ENCODE measurements at places on chromosomes 16 and 17.

DNA sequence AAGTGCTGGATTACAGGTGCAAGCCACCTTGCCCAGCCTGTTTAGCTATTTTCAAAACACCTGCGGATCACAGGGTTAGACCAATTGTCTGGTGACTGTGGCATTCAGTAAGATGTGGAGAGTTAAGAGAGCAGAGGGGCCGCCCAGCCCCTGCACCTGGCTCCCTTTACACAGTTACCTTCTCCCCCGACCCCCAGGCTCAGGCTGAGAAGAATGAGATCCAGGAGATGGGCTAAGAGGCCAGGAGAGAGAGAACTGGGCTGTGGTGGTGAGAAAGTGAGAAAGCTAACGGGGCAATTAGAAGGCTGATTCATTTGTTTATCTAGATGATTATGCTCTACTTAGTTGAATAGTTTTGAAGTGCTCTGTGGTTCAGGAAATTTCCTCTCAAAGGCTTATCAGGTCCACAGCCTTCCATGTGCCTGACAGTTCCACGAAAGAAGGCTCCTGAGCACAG is 67.8 kb upstream of the AXIN2 start:
- no peak for DNase-seq

GRCh38 chr16:55917373-55918160 is 42.4 kb upstream of the CES5A start:
- no peak for DNase-seq

GRCh38 chr16:56896244-56896643 is 31.2 kb downstream of the SLC12A3 start:
- DNase-seq, result no peak

DNA sequence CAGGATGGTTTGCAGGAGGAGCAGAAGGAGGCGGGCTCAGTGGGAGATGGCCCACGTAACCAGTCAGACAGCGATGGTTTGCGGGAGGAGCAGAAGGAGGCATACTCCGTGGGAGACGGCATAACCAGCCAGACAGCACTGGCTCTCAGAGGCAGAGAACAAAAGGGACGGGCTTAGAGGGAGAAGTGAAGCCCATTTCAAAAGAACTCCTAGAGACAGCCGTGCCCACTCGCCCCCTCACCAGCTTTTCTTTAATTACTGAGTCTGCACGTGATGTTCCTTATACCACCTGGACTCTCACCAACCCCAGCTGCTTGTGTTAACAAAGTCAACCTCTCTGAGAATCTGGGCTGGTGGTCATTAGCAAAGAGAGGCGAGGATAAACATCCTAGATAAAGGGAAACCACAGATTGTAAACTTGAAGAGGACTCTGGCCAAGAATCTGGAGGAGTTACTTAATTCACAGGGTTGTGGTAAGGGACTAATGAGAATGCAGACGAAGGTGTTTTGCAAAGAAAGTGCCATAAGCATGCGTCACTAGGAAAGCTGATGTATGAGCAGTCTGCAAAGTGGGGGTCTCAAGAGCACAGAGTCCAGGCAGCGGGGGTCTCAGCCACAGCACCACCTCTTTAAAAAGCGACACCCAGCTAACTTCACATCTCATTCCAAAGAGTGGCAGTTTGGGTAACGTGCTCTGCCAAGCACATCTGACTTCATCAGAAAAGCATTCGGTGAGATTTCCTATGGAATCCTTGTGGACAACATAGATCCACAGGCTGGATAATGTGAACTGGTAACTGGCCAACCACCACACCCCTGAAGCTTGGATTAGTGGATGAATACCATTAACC is 51.7 kb downstream of the NXN start:
- DNase-seq, result no peak

- no peak for DNase-seq
These were observed 2.7 kb upstream of the UNC13D start for GRCh38 chr17:75846692-75847613.

- DNase-seq, result no peak
These were observed 16.0 kb upstream of the TANC2 start for GRCh38 chr17:62950067-62950466.

GRCh38 chr17:72580321-72581127 is 459.7 kb downstream of the SOX9 start:
- no peak for DNase-seq

DNA sequence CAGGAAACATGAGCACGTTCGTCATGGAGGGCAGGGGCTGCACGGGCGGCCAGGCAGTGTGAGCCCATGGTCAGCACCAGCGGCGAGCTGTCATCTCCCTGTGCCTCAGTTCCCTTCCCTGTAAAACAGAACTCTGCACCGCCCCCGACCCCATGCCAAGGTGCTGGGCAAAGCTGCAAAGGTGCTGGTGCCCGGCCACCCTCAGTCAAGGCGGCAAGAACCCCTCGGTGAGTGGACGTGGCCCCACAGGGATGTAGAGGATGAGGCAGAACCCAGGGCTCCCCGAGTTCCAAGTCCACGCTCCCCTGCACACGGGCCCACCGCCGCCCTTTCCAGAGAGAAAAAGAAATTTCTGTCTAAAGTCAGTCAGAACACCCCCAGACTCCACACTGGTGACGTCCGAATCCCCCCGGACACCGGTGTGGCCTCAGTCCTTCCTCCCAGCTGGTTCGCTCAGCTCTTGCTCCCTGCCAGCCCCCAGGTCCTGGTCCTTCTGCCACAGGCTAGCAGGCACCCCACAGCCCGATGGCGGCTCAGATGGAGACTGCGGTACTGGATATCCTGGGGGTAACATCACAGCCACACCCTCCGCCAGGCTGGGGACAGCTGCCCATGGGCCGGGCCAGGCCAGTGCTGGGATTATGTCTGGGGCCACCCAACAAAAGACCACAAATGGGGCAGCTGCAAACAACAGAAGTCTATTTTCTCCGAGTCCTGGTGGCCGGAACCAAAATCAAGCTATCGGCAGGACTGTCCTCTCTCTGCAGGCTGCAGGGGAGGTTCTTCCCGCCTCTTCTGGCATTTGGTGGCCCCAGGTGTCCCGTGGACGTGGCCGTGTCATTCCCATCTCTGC is 14.4 kb upstream of the BAHCC1 start:
- DNase-seq, result no peak

GRCh38 chr17:72470121-72470705 is 349.4 kb downstream of the SOX9 start:
- DNase-seq, result no peak
